A673 (cell line): ENCODE measurements at places on chromosomes 4 and X. TPM values are rescaled to one million over a fixed set of nuclear protein-coding genes. Genes with fewer than 3 reads are reported as not detected.

The HTN3 gene
- not detected in 2 replicates for total RNA-seq

The ENOX2 gene
- 10.9 and 12.9 TPM in 2 replicates for total RNA-seq

The VSIG4 gene
- total RNA-seq: not detected in 2 replicates

The ARMCX2 gene
- 53.9 and 58.8 TPM in 2 replicates for total RNA-seq

The CTAG2 gene
- not detected in 2 replicates for total RNA-seq

The CSAG1 gene
- not detected in 2 replicates for total RNA-seq

The WDR17 gene
- total RNA-seq: 6.9 and 8.1 TPM in 2 replicates

The RXFP1 gene
- total RNA-seq: not detected in 2 replicates

The SYTL4 gene
- total RNA-seq: 2.3 and 3.2 TPM in 2 replicates

- no peak overlapping the region for H3K27ac ChIP-seq
- H3K27me3 ChIP-seq: no peaks in the 10 kb centered on the region
- no peak overlapping the region for H3K4me3 ChIP-seq
- no peaks in the 10 kb centered on the region for H3K4me1 ChIP-seq
These were observed 1.0 kb upstream of the ANTXR2 start for GRCh38 chr4:80074069-80074468.

GRCh38 chr4:153507310-153508073, 41.3 kb downstream of the TMEM131L start:
- DNase-seq: no peak
- no peaks in the 10 kb centered on the region for H3K36me3 ChIP-seq
- peaks cover 12% of the 10 kb centered on the region for H3K4me1 ChIP-seq
- no peak overlapping the region for H3K4me3 ChIP-seq
- H3K27me3 ChIP-seq: no peaks in the 10 kb centered on the region

DNA sequence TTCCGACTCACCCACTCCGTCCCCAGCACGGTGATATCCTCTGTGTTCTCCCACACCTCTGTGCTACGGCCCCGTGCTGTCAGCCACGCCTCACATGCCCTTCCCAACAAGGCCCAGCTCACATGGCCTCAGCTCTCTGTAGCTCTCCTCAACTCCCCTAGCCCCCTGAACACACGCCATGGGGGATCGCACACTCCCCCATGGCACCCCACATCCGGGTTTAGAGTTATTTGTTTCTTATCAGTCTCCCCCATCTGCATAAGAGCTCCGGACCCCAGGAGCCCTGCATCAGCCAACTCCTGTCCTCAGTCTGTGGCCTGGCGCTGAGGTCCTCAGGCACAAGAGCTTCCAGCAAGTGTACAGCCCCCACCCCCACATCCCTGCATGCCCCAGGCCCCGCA, 7.0 kb downstream of the C4orf50 start:
- peaks cover 35% of the 10 kb centered on the region for H3K27me3 ChIP-seq
- H3K4me1 ChIP-seq: no peaks in the 10 kb centered on the region
- no peaks in the 10 kb centered on the region for H3K36me3 ChIP-seq
- no peak for DNase-seq

- no peak overlapping the region for H3K4me3 ChIP-seq
- no peak for DNase-seq
- H3K27me3 ChIP-seq: no peaks in the 10 kb centered on the region
- H3K36me3 ChIP-seq: no peaks in the 10 kb centered on the region
- no peak overlapping the region for H3K27ac ChIP-seq
These were observed 25.3 kb upstream of the NWD2 start for GRCh38 chr4:37219242-37219641.

DNA sequence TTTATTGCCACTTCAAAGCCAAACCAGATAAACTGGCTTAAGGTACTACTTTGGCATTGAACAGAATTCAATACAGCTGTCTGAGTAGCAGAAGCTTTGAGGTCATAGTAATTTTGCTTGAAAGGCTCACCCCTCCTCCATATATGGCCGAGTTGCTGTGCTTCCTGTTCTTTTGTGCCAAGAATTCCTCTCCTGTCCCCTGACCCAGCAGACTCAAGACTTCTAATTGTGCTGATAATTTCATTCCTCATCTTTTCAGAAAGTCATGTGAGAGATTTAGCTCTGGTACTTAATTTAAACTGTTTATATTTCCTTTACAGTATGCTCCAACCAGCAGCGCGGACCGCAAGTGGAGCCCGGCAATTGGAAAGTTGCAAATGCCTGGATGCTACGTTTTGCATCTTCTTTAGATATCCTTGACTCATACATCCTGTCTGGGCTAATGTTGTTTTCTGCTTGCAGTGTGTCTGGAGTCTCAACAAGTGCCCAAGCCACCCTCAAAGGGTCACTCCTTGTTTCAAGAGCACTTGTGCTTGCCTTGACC, 373.4 kb downstream of the PDGFC start:
- H3K27ac ChIP-seq: no peak overlapping the region
- no peaks in the 10 kb centered on the region for H3K27me3 ChIP-seq
- H3K4me3 ChIP-seq: no peak overlapping the region
- peaks cover 52% of the 10 kb centered on the region for H3K4me1 ChIP-seq
- DNase-seq: peak; percentile 64

DNA sequence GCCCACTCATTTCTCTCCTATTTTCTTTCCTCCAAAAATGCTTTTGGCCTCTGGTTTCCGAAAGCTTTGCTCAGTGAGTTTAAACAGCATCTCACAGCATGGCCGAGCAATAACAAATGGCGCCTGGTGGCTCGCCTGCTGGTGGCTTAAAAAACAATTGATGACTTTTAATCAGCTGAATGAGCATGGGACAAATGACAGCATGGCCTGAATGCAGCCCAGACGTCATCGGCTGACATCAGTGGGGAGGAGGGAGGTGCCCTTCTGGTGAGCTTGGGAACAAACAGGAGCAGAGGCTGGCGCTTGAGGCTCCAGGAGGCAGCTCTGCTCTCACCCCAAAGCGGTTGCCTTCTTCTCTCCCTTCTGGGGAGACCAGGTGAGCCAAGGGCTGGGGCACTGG, 286.4 kb downstream of the BCOR start:
- H3K36me3 ChIP-seq: no peaks in the 10 kb centered on the region
- H3K27ac ChIP-seq: no peak overlapping the region
- peaks cover 7% of the 10 kb centered on the region for H3K4me1 ChIP-seq
- no peak for DNase-seq
- H3K27me3 ChIP-seq: no peaks in the 10 kb centered on the region

GRCh38 chr4:125951261-125951887, 636.6 kb downstream of the FAT4 start:
- no peak overlapping the region for H3K27ac ChIP-seq
- H3K4me1 ChIP-seq: no peaks in the 10 kb centered on the region
- peak; percentile 23 for DNase-seq
- no peaks in the 10 kb centered on the region for H3K27me3 ChIP-seq
- no peaks in the 10 kb centered on the region for H3K36me3 ChIP-seq
- no peak overlapping the region for H3K4me3 ChIP-seq

DNA sequence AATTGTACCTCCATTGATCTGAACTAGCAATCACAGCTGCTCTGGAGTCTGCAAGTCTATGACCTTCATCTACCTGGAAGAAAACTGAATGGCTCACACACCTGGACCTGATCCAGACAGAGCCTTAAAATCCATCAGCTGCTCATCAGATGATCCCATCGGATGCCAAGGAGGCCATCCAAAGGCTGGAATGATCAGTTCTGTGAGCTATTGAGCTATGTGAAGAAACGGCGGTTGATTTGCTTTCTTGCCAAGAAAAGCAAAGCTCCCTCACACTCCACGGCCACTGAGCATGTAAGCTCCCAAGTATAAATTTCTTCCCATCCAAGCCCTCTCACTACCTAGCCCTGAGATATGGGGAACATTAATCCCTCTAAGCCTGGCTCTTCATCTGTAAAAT, 63.1 kb downstream of the RELL1 start:
- DNase-seq: no peak
- H3K4me3 ChIP-seq: no peak overlapping the region
- H3K4me1 ChIP-seq: no peaks in the 10 kb centered on the region
- no peaks in the 10 kb centered on the region for H3K27me3 ChIP-seq
- H3K36me3 ChIP-seq: no peaks in the 10 kb centered on the region

DNA sequence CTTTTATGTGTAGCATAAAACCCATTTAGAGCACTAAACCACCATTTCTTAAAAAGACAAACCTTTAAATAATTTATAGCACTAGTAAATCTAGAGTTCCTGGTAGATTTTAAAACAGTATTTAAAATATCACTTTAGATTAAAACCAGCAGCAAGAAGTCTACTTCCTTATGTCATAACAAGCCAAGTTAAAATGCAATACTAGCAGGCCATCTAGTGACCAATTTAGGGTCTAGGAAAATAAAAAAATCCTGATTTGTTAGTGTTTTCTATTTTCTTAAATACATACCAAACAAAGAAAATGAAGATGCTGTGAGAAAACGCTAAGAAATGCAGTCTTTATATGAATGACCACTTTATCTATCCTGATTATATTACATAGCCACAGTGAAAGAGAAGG, 53.9 kb downstream of the PAPSS1 start:
- H3K36me3 ChIP-seq: no peaks in the 10 kb centered on the region
- H3K27ac ChIP-seq: no peak overlapping the region
- peaks cover 9% of the 10 kb centered on the region for H3K4me1 ChIP-seq
- H3K27me3 ChIP-seq: no peaks in the 10 kb centered on the region

DNA sequence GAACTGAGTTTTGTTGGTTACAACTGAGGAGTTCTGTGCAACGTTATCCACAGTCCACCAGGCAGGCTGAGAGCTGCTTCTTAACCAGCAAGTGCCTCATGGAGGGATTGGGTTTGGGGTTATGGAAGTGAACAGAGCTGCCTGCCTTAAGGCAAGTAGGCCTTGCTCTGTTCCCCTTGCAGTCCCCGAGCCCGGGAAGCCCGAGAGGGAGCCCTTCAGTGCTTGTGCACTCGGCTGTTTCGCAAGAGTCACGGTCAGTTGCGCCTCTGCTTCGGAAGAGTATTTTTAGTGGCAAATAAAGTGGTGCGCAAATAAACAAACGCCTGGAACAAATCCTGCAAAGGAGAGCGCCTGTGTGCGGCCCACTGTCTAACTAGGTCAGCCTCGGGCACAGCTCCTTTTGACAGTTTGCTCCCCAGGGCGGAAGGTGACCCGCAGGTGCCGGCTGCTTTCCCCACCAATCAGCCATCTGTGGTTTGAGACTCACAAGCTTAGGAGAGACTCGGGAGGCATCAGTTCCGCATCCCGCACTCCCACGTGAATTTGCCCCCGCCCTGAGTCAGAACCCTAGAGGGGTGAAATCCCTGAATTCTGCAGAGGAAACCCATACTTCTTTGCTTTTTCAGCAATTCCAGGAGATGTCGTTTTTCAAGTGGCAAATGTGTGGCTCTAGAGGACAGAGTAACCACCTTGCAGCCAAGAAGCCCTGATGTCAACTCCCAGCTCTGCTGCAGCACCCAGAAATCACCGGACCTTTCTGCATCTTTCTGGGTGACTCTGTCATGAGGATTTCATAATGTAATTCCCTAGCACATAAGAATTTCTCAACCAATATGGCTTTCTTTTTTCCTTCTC, 56.8 kb downstream of the LGI2 start:
- no peaks in the 10 kb centered on the region for H3K36me3 ChIP-seq
- no peaks in the 10 kb centered on the region for H3K4me1 ChIP-seq
- no peak overlapping the region for H3K4me3 ChIP-seq
- DNase-seq: no peak
- no peaks in the 10 kb centered on the region for H3K27me3 ChIP-seq

GRCh38 chr4:157961229-157961990, 211.4 kb downstream of the GASK1B start:
- peaks cover 5% of the 10 kb centered on the region for H3K4me1 ChIP-seq
- H3K36me3 ChIP-seq: no peaks in the 10 kb centered on the region
- no peak overlapping the region for H3K27ac ChIP-seq
- no peak for DNase-seq
- no peaks in the 10 kb centered on the region for H3K27me3 ChIP-seq
- no peak overlapping the region for H3K4me3 ChIP-seq

- H3K4me1 ChIP-seq: no peaks in the 10 kb centered on the region
- H3K27ac ChIP-seq: no peak overlapping the region
- no peaks in the 10 kb centered on the region for H3K27me3 ChIP-seq
- peak; percentile 73 for DNase-seq
These were observed 99.1 kb upstream of the FAM47C start for GRCh38 chrX:36908801-36909675.

GRCh38 chr4:48270523-48270897, 872 bp upstream of the TEC start:
- no peaks in the 10 kb centered on the region for H3K27me3 ChIP-seq
- DNase-seq: no peak
- no peaks in the 10 kb centered on the region for H3K36me3 ChIP-seq
- peak overlapping the region; percentile 68 for H3K4me3 ChIP-seq

GRCh38 chrX:19931146-19931545, 43.7 kb upstream of the SH3KBP1 start:
- no peak for DNase-seq
- H3K4me3 ChIP-seq: no peak overlapping the region
- H3K4me1 ChIP-seq: no peaks in the 10 kb centered on the region
- no peaks in the 10 kb centered on the region for H3K36me3 ChIP-seq

GRCh38 chrX:29661290-29661689, 554.1 kb upstream of the MAGEB2 start:
- H3K4me3 ChIP-seq: no peak overlapping the region
- H3K27ac ChIP-seq: no peak overlapping the region
- H3K27me3 ChIP-seq: no peaks in the 10 kb centered on the region
- H3K4me1 ChIP-seq: no peaks in the 10 kb centered on the region

DNA sequence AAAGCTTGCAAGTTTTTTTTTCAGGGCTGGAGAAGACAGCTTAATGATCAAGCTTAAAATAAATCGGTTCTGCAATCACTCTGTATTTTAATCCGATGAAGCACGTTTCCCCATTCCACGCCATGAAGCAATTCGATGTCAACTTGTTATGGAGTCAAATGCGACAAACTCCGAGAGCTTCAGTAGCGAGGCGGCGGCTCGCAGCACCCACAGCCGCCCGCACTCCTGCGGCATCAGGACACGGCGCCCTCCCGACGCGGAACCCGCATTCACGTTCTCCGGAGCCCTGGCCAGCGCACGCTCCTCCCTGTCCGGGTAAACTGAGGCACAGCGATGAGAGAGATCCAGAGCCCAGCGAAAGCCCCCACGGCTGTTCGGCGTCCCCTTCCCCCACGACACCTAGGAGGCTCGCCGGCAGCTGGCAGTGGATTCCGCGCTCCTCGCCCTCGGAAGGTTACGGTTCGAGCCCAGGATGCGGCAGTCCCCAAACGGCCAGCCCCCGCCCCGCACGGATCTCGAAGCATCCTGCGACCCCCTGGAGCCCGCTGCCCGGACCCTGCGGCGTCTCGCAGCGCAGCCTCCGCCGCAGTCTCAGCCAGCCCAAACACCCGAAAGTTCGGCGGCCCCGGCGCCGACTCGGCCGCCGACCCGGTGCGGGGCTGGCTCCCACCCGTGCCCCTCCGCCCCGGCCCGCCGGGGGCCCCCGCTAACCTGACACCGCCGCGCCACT, 507 bp downstream of the MFAP3L start:
- H3K36me3 ChIP-seq: no peaks in the 10 kb centered on the region
- peak; percentile 18 for DNase-seq
- peaks cover 12% of the 10 kb centered on the region for H3K27me3 ChIP-seq
- peaks cover 3% of the 10 kb centered on the region for H3K4me1 ChIP-seq
- peak overlapping the region; percentile 64 for H3K4me3 ChIP-seq

- H3K4me3 ChIP-seq: no peak overlapping the region
- no peak overlapping the region for H3K27ac ChIP-seq
- no peaks in the 10 kb centered on the region for H3K4me1 ChIP-seq
- DNase-seq: peak; percentile 73
- H3K36me3 ChIP-seq: no peaks in the 10 kb centered on the region
- H3K27me3 ChIP-seq: peaks cover 5% of the 10 kb centered on the region
These were observed 187.7 kb upstream of the NUDT10 start for GRCh38 chrX:51144828-51145442.
